ENCODE measurements at places on chromosomes 7 and 10. TPM values are rescaled to one million over a fixed set of nuclear protein-coding genes. Genes with fewer than 3 reads are reported as not detected.
A peak's percentile ranks its signal among the peaks of the same experiment; 100 is the strongest.

DNA sequence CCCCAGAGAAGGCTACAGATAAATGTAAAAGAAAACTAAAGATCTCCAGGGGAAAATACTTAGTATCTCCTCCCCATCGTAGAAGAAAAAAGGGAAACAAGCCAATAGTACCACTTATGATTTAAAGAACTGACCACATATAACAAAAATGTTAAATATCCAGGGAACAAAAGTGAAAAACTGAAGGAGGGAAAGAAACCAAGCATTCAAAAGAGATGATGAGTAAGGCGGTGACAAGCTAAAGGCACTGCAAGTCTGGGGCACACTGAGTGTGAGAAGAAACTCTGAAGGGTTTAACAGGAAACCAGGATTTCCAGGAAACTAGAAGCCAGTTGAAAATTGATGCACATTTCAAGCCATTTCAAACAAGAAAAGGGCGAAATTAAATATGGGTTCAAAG, 226.3 kb downstream of the AHR start:
- no peak for DNase-seq

DNA sequence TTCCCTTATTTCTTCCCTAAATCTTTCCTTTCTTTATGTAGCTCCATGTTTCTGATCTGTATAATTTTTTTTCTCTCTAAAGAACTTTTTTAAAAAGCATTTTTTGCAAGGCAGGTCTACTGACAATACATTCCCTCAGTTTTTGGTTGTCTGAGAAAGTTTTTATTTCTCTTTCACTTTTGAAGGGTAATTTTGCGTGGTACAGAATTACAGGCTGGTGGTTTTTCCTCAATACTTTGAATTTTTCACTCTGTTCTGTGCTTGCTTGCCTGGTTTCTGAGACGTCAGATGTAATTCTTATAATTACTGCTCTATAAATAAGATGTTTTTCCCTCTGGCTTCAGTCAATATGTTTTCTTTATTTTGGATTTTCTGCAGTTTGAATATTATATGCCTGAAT, 205.4 kb upstream of the VSTM2A start:
- no peak for DNase-seq

DNA sequence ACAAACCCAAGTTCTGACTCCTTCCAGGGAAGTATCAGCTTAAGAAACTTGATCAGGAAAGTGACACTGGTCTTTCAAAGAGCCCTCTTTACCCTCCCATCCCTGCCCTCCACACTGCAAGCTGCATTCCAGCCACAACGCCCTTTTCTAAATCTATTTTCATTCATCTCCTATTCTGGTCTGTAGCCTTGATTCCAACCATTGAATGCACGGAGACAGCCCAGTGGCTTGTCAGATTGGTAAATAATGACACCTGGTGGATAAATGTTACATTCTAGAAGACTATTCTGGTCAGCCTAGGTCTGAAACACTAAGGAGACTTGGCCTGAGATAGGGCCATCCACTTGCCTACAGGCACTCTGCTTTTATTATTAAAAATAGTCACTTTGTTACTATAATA, 20.9 kb downstream of the MORN4 start:
- peak; percentile 48 for DNase-seq

GRCh38 chr7:35505066-35505465, 189.9 kb downstream of the HERPUD2 start:
- no peak for DNase-seq

DNA sequence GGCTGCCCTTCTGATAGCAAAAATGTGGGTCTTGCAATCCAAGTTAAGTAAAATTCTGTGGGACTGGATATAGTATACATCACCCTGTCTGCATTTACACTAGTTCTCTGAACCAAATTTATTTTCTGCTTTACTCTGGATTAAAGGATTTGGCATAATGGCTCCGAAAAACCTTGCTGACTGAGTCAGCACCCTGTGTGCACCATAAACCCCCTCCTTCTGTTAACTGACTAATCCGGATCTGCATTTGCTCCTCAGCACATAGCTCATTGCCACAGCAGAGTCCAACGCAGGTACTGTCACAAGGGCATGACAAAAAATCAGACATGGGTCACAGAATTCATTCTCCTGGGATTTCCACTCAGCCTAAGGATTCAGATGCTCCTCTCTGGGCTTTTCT, 1.3 kb downstream of the OR2A5 start:
- DNase-seq: peak; percentile 89

- DNase-seq: no peak
These were observed 79.5 kb upstream of the CAV2 start for GRCh38 chr7:116420003-116420402.

DNA sequence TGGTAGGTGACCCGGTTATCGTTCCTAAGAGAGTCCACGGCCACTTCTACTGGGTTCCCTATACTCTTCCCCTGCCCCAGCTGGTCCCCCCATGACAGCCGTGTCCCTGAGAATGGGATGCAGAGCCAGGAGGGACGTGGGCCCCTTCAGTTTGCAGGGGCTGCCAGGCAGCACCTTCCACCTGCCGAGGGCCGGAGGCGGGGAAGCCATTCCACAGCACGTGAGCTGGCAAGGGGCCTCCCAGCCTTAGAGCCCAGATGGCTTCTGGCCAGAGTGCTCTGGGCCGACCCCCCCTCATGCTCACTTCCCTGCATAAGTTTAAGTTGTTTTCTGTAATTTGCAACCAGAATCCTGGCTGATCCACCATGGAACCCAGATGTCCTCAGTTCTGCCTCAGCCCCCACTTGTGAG, 39.0 kb downstream of the DIP2C start:
- DNase-seq: peak; percentile 22

- no peak for DNase-seq
These were observed 61.1 kb downstream of the PPP1R17 start for GRCh38 chr7:31748084-31748483.

GRCh38 chr7:129780257-129780973, 168.9 kb downstream of the NRF1 start:
- no peak for DNase-seq

- no peak for DNase-seq
These were observed 30.2 kb upstream of the NRCAM start for GRCh38 chr7:108486291-108486966.

DNA sequence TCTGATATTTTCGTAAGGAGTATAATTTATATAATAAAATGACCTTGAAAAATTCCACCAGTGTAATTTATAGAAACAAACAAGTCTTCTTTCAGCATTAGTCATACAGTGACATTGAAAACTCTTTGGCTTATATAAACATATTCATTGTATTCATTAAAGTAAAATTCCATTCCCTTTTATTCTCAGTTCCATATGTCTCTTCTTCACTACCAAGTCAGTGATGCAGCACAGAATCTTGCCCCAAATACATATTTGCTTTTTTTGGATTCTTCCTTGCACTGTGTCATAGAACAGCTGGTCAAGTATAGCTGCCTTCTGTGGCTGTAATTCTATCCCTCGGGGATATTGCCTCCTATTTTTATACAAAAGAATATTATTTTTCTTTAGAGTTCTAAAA, 884.5 kb upstream of the POT1 start:
- DNase-seq: no peak

DNA sequence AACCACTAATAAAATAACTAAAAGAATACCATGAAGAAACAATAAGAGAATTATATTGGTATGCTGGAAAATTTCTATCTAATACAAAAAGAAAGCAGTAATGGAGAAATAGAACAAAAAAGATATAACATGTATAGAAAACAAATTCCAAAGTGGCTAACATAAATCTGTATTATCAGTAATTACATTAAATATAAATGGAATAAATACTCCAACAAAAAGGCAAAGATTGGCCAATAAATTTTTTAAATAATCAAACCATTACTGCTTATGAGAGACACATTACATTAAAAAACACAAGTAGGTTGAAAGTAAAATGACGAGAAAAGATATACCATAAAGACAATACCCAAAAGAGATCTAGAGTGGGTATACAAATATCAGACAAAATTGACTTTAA, 90.0 kb downstream of the ARHGAP22 start:
- DNase-seq: no peak

DNA sequence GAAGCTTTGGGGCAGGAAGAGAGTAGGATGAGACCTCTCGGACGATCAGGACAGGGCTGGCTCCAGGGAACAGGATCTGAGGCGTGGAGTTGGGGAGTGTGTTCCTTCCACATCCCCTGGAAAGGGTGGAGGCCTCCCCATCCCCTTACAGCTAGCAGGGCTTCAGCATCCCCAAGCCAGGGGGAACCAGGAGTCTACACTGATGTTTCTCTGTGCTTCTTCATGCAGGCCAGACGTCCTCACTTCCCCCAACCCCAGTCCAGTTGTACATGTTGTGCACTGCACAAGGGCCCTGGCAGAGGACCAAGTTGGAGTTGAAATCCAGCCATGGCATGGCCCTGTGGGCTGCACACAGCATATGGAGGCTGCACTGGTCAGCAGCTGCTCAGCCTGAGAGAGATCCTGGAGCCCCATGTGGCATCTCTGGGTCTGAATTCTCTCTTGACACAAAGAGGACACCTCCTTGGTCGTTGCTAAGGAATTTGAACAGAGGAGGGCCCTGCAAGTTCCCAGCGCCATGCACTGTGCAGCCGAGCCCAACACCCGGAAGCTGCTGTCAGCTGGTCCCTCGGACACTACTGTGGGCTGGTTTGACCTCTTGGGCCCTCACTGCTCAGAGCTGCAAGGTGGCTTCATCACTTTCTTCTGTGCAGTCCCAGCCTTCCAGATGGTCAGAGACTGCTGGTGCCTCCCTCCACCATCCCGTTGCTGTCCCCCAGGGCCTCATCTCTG, 181.1 kb downstream of the DNAJB6 start:
- no peak for DNase-seq

DNA sequence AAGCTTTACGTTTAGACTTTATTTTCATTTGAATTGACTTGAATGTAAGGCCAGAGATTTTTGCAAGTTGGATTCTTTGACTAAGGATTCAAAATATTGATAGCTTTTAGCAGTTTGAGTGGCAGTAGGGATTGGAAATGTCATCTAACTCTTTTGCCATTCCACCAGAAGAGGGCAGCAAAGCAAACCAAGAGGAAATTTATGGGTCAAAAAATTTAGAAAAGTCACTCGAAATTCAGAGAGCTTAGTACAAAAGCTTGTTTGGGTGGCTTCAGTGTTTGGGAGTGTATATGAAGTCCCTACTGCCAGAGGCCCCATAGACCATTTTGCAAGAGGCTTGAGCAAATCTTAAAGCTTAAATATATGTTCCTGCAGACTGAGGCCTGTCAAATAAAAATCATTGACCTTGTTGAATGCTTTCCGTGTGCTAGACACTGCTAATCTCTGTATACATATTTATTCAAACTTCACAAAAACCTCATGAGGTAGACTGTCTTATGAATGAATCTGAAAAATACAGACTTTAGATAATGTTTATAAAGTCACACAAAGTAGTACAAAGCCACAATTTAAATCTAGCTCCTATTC, 44.6 kb upstream of the RSBN1L start:
- DNase-seq: peak; percentile 49

DNA sequence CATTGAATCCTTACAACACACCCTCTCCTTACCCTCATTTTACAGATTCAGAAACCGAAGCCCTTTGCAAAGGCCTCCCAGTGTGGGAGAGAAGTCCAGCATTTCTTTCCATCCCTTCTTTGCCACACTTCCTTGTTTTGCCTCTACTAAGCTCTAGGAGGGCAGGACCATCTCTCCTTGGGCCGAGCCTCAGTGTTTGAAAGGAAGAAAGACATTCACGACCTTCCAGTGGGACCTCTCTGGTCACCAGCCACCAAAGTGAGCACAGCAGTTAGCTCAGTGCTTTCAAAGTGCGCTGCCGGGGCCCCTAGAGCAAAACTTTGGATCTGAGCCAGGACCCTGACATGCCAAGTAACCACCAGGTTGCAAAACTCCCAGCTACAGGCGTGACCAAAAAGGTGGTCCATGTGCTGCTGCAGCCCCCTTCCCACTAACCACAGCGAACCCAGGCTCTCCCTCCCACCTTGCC, 12.4 kb downstream of the CTBP2 start:
- DNase-seq: peak; percentile 83

- DNase-seq: peak; percentile 35
These were observed 49.5 kb upstream of the PITRM1 start for GRCh38 chr10:3222068-3222467.

DNA sequence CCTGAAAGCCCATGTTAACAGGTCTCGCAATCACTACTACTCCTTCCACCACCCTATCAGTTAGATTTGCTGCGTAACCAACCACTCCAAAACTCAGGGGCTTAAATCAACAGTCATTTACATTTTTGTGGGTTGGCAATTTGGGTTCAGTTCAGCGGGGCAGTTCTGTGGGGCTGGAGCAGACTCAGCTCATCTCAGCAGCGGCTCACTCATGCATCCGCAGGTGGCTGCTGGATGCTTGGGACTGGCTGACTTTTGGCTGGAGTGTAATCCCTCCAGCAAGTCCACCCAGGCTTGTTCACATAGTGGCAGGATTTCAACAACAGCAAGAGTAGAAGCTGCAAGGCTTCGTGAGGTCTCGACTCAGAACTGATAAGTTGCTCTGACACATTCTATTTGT, 79.2 kb downstream of the NEUROD6 start:
- DNase-seq: no peak

HOXA3 gene
- 11.7 TPM for total RNA-seq

TRIM8 gene
- total RNA-seq: 119 TPM

TAC1 gene
- not detected for total RNA-seq

TMEM225B gene
- total RNA-seq: 0.43 TPM

BHLHA15 gene
- total RNA-seq: not detected

UCN3 gene
- total RNA-seq: not detected

EVX1 gene
- total RNA-seq: not detected

BEND7 gene
- total RNA-seq: 0.64 TPM

COL1A2 gene
- 2,828 TPM for total RNA-seq

FBXL13 gene
- total RNA-seq: 1.3 TPM

LRRN3 gene
- total RNA-seq: 0.86 TPM

MOGAT3 gene
- total RNA-seq: not detected

SSC4D gene
- total RNA-seq: 0.64 TPM

HHEX gene
- 1.3 TPM for total RNA-seq

TMEM196 gene
- not detected for total RNA-seq

ANLN gene
- total RNA-seq: 119 TPM
